GM23338 (cell line): ENCODE measurements at places on chromosomes 7 and 10. TPM values are rescaled to one million over a fixed set of nuclear protein-coding genes. Genes with fewer than 3 reads are reported as not detected.

DNA sequence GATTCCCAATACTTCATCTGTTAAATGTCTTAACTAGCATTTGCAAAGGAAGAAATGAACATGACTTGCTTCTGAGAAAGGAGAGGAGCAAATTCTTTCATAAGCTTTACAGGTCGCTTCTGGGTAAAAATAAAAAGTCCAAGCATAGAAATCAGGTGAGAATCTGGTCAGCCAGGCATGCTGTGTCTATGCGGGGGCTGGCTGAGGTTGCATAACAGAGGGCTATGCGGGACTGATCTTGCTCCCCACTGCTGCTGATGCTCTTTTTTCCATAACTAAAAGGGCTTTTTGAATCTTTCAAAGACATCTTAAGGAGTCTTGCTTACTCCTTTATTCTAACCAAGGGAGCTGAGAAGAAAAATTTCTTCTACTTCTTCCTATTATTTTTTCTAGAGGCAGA lies 92.7 kb upstream of the FGFR2 start:
- no peak for DNase-seq

DNA sequence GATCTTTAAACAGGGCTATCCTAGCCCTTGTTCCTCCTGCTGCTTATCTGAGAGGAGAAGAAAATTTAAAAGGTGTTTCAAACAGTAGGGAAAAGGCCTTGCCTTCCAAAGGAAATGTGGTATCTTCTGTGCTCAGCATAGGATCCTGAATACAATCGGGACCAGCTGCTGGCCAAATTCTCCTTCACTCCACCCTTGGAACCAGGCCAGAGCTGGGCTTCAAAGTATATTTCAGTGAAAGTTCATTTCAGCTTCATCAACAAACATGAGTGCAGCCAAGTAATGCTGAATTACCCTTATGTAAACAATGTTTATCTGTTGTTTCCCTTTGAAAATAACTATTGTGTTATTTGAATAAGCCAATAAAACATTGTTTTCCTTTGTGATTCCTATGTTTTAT lies 146.5 kb upstream of the MEOX2 start:
- no peak for DNase-seq

- no peak for DNase-seq
These were observed 32.2 kb downstream of the KCNH2 start for GRCh38 chr7:150945853-150946420.

Gene FKBP9
- 13.0 and 15.8 TPM in 2 replicates for total RNA-seq

Gene DNAJC12
- 1.1 and 2.2 TPM in 2 replicates for total RNA-seq

DNA sequence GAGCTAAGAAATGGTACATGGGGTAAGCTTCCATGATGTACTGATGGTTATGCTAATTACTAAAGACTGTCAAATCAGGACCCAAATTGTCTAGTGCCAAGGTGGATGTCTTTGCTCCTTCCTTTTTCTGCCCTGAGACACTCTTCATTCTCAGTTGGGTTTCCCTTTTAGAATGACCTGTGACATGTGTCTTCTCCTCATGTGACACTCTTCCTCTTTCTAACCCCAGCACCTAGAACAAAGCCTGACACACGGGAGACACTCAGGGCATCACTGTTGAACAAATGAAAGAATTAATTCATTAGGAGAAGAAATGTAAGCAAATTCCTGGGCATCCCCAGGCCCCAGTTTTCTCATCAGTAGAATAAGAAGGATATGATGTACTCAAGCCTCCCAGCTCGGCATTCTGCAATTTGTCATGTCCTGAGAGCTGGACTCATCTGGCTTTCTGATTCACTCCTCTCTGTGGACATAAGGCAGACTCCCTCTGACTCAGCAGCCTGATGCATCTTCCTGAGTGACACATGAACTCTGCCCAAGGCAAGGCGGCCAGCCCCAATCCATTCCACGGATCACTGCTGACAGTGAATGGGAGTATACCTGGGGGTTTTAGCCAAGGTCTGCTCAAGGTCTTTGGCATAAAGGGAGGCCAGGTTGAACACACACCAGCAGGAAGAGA lies 473.8 kb downstream of the KCNMA1 start:
- no peak for DNase-seq

DNA sequence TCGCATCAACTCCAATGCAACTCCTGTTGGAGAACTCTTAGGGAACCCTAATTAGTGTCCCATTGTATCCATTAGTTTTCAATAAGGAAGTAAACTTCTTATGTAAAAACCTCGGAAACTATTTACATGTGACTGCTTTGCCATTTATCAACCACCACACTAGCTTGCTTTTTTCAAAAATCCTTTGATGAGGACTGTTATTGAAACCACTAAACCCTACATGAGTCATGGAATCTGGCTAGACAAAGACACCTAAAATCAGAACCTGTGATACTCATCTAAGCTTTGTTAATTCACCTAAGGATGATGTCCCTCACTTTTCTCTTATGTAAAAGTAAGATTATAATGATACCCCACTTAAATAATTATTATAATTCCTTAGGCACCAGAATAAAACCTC lies 414.1 kb upstream of the ETV1 start:
- DNase-seq = no peak

DNA sequence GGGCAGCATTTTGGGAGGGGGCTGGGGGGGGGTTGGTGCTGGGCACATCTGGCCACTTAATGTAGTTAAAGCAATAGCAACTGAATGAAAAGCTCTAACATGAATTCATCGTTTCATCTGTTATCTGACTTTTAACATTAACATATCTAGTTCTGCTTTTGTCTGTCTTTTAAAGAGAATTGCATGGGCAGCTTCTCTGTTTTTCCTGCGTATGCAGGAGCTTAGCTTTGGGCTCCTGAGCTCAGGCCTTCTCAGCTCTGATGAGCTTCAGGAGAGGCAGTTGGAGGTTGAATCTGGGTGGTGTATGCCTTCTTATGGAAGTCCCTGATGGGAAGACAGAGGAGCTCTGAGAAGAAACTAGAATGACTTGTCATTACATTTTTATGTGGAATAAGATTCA lies 58.4 kb downstream of the DNAJB6 start:
- no peak for DNase-seq

- no peak for DNase-seq
These were observed 13.4 kb upstream of the CRYGN start for GRCh38 chr7:151453326-151453791.

Gene EPDR1
- total RNA-seq = 9.5 and 13.8 TPM in 2 replicates

DNA sequence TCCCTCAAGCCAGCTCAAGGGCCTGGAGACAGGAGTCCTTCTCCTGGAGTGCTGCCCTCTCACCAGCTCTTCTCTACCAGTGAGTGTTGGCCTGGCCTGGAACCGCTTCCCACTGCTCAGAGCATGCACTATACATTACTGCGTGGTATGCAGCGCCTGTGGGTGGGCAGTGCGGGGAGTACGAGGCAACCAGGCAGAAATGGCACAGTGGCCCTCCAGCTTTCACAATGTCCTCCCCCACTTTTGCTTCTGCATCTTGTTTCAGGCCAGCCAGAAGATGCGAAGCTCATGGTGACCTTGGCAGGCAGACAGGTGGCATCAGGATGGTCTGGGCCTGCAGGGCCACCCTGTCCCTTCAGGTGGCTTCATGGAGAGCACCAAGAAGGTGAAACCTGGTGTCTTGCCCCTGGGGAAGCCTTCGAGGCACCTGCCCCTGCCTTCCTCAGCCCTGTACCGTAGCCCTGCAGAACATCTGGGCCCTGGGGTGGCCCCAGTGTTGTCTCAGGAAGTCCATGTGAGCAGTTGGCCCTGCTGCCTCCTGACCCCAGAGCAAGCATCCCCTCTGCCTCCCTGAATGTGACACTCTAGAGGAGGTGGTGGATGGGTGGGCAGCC lies 35.8 kb downstream of the RASGEF1A start:
- DNase-seq = no peak

DNA sequence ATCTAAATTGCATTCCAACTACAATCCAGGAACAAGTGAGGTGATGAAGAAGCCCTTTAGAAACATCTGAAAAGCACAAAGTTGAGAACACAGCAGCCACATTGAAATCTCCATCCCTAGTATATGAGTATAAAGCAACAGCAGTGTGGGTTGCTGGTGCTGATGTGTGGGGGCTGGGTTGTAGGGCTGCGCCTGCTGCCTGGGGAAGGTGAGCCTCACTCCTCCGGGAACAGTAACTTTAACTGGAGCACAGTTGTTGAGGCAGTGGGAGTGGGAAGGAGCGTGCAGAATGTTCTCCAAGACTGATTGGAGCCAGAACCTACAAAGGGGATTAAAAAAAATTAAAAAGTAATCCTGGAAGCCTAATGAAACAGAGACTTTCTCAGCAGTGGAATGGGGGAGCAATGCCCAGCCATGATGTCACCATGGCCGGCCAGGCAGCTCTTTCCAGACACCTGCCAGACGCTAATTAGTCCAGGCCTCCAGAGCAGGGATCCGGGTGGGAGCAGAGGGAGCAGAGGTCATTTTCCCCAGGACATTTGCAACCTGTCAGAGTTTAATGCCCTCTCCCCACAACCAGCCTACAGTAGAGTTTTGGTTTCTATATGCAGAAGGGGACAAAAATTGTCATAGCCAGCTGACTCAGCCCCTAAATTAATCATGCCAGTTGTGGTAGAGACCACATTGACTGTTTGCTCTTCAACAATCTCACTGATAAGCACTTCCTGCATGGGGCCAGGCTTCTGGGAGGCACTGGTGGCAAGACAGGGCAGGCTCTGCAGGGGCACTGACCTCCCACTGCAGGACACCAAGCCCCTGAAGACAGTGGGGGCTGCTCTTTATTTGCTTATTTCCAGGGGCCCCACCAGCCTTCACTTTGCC lies 133.0 kb upstream of the ZNF32 start:
- DNase-seq = no peak

DNA sequence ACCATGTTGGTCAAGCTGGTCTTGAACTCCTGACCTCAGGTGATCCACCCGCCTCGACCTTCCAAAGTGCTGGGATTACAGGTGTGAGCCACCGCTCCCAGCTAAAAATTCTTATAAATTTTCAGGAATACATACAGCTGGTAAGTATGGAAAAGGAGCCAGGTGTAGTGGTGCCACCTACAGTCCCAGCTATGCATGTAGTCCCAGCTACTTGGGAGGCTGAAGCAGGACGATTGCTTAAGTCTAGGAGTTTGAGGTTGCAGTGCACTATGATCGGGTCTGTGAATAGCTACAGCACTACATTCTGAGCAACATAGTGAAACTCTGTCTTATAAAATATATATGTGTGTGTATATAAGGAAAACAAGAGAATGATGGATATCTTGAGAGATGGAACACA lies 19.0 kb downstream of the LDB1 start:
- DNase-seq = peak; percentile 36

- peak; percentile 68 for DNase-seq
These were observed 151.3 kb upstream of the RSU1 start for GRCh38 chr10:16968416-16969041.

- DNase-seq = no peak
These were observed 58.3 kb upstream of the PPP1R3C start for GRCh38 chr10:91690996-91691676.

Gene BTBD16
- not detected in 2 replicates for total RNA-seq

DNA sequence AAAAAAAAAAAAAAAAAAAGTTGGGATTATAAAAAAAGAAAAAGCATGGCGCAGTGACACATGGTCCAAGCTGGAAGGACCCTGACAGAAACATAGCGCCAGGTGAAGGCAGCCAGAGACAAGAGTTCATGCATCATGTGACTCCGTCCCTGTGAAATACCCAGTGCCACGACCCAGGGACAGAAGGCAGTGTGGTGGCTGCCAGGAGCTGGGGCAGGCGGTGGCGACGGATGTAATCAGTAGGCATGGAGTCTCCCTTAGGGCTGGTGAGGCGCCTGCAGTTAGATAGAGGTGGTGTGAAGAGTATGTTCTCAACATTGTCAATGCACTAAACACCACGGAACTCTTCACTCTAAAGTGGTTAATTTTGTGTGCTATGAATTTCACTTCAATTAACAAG lies 43.9 kb downstream of the STK32C start:
- no peak for DNase-seq

Gene SYCE1
- not detected in 2 replicates for total RNA-seq

Gene CCDC3
- total RNA-seq = 4.5 and 5.2 TPM in 2 replicates

GRCh38 chr7:33804140-33804660 lies 101.1 kb upstream of the BMPER start:
- DNase-seq = no peak

- no peak for DNase-seq
These were observed 923 bp upstream of the FGL2 start for GRCh38 chr7:77200542-77200941.

DNA sequence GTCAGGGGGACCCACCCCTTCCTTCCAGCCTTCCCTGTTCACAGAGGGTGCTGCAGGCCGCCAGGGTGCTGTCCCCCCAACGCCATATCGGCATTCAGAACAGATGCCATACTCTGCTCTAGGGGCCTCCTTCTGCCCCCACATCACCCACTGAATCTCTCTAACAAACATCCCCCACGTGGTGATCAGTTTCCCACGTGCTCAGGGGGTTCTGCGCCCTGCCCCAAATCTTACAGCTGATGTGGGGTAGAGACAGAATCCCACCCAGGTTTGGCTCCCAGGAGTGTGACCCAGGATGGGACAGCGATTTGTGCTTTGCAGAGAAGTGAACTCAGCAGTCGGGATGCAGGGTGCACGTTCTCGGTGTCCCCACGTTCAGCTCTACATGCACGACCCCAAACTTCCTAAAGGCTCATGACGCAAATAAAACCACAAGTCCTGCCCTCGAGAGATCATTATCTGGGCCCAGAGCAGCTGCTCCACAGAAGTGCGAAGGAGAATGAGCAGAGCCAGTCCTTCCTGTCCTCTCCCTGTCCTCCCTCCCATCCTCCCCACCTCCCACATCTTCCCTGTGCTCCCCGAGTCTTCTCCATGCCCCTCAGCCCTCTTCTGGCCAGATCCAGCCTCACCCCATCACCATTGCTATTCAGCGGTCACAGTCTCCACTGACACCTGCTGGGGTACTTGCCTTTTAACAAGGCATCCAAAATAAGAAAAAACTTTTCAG lies 423.4 kb downstream of the DNAJB6 start:
- no peak for DNase-seq

DNA sequence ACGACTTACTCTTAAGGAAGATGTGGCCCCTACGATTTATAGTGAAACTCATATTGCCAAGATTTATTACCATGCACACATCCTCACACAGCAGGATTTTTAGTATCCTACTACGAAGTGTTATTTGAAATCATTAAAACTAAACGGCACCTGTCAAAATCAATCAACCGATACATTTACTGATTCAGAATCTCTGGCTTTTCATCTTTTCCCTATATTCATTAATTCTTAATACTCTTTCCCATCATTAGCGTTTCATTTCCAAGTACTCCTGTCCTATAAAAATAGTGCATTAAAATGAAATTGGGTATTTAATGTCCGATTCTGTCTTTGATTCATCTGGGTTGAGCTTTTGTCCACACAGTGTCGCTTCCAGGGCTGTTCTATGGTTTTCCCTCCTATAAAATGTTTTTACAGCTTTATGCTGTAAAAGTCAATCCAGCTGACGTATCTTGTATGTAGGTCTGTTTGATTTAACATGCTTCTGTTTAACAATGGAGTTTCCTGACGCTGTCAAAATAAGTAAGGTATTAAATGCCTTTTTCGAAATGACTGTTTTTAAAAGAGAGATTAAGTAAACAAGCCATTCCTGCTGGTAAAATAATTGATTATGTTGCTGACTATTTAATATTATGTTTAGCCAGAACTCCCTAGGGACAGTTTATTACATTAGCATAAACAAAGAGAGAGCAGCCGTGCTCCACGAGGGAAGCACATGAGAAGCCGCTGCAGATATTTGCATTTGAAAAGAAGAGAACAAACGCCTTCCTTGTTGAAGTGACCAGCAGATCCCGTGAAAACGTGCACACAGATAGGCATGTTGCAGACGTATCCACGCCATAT lies 22.3 kb upstream of the SFMBT2 start:
- DNase-seq = peak; percentile 49

Gene PIK3AP1
- 2.3 and 2.4 TPM in 2 replicates for total RNA-seq
